CD8-positive, alpha-beta memory T cell (primary cell): ENCODE measurements at places on chromosomes 2 and 18. TPM values are rescaled to one million over a fixed set of nuclear protein-coding genes. Genes with fewer than 3 reads are reported as not detected.

GRCh38 chr2:227410191-227410590 lies 22.4 kb upstream of the SCYGR1 start:
- no peak for DNase-seq

GRCh38 chr2:197052356-197052755 lies 125.8 kb upstream of the PGAP1 start:
- DNase-seq: peak; percentile 11

DNA sequence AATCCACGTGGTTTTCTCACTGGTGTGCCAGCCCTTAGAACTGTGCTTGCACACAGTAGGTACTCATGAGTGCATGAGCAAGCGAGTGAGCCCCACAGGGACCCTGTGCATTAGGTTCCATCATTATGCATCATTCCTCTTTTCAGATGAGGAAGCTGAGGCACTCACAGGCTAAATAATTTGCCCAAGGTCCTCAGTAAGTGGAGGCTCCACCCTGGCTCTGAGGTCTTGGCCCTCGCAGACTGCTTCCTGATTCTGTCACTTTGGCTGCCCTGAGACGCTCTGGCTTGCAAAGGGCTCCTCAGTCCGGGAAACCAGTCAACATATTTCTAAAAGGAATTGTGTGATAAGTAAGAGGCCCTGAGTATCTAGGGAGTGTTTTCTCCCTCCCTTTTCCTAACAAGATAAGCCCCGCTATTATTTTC lies 71.7 kb downstream of the IL1R2 start:
- no peak for DNase-seq

DNA sequence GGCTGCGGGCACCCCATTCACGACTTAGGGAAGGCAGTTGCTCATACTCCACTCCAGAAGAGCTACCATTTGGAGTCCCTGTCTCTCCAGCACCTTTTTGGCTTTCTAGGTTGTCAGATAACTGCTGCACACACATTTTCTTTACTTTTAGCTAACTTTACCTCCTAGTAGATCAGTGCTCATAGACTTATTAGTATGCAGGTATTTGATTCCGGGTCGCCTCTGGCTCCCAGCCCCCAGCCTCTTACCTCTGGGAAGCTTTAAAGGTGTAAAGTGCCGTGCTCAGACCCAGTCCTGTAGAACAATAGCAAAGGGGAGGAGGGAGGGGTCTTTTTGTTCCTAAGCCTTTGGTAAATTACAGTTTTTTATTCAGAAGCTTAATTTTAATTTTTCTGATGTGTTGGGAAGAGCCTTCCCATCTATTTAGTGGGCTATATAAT lies 102.9 kb downstream of the SPTBN1 start:
- no peak for DNase-seq

ZC3H8 gene
- 32.0 TPM for total RNA-seq

SH3RF3 gene
- total RNA-seq: 0.27 TPM
